ENCODE measurements at places on chromosomes 4 and X.

GRCh38 chr4:177728361-177729152 lies 286.3 kb upstream of the AGA start:
- DNase-seq, result no peak

DNA sequence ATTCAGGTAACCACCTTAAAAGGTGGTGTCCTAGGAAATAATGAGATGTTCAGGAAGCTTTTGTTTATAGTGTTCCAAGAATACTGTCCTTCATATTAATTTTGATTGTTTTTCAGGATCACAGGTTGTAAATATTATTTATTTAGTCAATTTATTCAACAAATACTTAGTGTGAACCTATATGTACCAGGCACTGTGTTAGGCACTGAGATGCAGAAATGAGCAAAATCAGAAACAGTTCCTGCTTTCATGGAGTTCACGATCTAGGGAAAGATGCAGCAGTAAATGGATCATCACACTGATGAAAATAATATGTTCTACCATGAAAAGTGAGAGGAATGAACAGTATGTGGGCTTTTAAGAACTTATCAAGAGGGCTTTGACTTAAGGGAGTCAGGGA lies 18.2 kb upstream of the PLA2G12A start:
- DNase-seq, result no peak

DNA sequence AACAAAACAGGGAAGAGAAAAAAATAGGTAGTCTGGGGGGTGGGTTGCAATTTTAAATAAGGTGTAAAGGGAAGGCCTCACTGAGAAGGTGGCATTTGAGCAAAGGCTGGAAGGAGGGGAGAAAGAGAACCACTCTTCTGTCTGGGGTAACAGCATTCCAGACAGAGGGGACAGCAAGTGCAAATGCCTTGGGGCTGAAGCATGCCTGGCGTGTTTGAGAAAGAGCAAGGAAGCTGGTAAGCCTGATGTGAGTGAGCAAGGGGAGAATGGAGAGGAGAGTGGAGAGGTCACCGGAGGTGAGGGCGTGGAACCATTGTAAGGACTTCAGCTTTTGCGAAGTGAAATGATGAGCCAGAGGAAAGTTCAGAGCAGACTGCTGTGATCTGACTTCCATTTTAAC lies 19.7 kb upstream of the DOCK11 start:
- no peak for DNase-seq

DNA sequence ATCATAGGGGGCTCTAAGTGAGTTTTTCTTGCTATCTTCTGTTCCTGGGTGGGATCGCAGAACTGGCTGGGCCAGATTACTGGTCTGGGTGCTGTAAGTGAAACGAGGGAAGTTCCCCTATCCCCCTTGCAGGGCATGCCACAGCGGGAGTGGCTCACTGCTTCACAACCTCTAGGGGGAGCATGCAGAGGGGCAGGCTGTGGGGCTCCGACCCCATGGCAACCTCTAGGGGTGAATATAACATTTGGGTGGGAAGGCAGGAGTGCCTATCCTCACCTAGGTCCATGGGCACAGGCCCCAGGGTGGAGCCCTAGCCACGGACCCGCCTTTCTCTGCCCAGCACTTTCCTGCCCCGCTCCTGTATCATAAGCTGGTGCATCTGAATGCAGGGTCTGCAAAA lies 1.7 kb upstream of the RRAGB start:
- no peak for DNase-seq

DNA sequence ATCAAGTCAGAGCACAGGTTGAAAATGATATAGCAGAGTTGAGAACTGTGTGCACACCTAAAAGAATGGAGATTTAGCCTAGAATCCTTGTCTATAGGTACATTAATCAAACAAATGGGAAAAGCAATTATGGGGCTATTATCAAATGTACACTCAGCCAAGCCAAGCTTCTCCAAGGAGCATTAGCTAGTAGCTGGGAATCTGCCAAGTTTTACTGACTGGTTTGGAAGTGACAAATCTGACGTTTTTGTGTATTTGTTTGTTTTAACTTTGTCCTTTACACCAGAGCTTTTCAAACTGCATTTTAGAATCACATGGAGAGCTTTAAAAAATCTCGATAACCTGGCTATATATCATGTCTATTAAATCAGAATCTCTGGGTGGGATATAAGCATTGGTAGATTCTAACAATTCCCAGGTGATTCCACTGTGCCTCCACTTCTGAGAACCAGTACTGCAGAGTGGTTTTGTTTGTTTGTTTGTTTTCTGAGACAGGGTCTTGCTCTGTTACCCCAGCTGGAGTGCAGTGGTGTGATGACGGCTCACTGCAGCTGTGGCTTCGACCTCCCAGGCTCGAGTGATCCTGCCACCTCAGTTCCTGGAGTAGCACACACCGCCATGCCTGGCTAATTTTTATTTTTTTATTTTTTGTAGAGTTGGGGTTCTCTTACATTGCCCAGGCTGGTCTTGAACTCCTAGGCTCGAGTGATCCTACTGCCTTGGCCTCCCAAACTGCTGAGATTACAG lies 279.8 kb downstream of the UNC5C start:
- no peak for DNase-seq

DNA sequence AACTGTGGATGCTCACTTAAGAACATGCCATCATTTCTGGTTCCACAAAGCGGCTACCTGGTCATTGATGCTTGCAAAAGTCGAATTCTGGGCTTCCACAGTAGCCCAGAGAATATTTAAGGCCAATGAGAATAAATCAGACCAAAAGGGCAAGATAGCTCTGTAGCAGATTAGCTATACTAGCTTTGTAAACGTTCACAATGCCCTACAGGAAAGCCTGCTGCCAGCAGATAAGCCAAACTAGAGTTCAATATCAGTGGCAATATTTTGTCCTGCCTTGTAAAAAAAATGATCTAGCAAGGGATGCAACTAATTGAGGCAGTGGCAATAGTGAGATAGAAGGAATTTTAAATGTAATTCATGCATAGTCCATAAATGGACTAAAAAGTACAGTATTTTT lies 387.7 kb upstream of the TEX13C start:
- no peak for DNase-seq

DNA sequence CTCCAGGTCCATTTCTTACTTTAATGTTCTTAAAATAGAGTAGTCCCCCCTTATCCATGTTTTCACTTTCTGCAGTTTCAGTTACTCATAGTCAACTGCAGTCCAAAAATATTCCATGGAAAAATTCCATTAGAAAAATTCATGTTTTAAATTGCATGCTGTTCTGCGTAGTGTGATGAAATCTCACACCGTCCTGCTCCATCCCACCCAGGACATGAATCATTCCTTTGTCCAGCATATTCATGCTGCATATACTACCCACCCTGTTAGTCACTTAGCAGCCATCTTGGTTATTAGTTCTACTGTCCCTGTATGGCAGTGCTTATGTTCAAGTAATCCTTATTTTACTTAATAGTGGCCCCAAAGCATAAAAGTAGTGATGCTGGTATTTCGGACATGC lies 5.4 kb upstream of the PDLIM5 start:
- no peak for DNase-seq

GRCh38 chr4:111776561-111776960 lies 368.7 kb upstream of the FAM241A start:
- no peak for DNase-seq

DNA sequence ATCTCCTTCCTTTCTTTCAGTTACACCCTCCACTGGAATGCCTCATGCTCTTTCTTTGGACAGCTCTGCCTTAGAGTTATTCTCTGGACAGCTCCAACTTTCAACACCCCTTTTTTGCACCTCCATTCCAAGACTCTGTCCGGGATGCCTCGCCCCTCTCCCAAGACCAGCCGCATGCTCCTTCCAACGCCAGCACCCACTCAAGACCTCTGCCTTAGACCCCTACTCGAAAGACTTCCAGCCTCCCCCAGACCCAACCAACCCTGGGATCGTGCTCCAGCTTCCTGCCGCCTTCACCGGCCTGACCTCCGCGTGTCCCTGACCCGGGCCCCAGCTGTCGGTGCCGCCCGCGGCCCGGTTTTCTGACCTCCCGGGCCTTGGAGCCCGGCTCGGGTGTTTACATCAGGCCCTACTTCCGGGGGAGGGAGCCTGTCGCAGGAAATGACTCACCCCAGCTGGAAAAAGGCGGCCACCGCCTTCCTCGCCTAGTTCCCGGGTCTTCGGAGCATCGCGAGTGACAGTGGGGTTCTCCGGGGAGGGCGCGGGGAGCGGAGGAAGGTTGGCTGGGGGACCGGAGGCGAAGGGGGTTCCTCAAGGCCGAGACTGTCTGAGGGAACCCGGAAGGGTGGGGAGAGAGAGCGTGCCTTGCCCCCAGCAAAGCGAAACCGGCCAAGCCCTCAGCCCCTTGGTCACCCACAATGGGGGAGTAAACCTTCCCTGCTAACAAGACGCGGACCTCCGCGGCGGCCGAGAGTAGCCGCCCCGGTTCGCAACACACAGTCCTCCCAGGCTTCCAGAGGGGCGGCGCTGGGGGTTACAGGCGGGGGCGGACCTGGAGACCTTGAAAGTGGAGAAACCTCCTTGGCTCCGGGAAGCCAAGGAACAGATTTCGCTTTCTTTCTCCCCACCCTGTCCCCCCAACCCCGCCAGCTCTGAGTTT lies at the start of gene WDR45:
WDR45 (minus strand) TSS at position 399 of the 940 bp plus-strand sequence. CDS start 1,792 bp downstream, outside the sequence.
- DNase-seq, result peak; percentile 61

- peak; percentile 43 for DNase-seq
Measured at GRCh38 chr4:38519666-38520065, 144.3 kb upstream of the KLF3 start.

DNA sequence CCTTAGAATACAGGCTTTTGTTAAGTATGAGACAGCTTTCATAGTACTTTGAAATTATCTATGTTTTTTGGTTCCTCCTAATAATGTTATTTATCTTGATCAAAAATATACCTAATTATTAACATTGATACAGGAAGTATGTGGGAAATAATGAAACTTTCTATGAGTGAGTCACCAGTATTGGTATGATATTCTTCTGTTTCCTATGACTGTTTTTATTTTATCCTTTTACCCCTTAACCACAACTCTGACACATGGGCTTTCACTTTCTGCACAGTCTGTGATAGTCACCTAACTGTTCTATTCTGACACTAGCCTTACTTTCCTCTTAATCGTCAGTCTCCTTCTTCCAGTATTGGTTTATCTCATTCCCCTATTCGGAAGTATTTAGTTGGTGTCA lies 4.7 kb downstream of the THAP9 start:
- peak; percentile 11 for DNase-seq

- no peak for DNase-seq
Measured at GRCh38 chrX:11648705-11649519, 16.8 kb downstream of the ARHGAP6 start.

GRCh38 chrX:11793734-11794133 lies 35.7 kb downstream of the MSL3 start:
- DNase-seq, result no peak

- no peak for DNase-seq
Measured at GRCh38 chr4:54095110-54095825, 4.7 kb upstream of the GSX2 start.

GRCh38 chr4:128373628-128374027 lies 86.0 kb upstream of the PGRMC2 start:
- no peak for DNase-seq

- no peak for DNase-seq
Measured at GRCh38 chrX:116757491-116757890, 294.7 kb upstream of the CT83 start.

- no peak for DNase-seq
Measured at GRCh38 chr4:88735564-88735963, 37.9 kb upstream of the NAP1L5 start.

DNA sequence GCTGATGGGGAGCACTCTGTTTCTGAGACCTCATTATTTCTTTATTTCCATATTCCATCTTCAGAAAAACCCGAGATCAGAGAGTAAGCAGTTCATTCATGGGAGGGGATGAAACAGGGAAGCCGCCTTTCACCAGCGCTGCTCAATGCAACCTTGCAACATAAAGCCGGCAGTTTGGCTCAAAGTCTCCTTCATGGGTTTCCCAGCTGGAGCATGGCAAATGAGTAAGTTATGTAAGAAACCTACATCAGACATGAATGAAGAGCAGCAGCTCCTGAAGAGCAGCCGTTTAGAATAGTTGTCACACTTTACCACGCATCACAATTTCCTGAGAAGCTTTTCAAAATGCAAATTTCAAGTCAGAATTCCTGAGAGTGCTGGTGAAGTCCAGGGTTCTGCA lies 578.8 kb downstream of the FSTL5 start:
- DNase-seq, result no peak

- no peak for DNase-seq
Measured at GRCh38 chr4:144507311-144508101, 138.4 kb upstream of the HHIP start.

GRCh38 chrX:98338544-98338943 lies 1454.8 kb downstream of the RPA4 start:
- no peak for DNase-seq

GRCh38 chr4:168540503-168541265 lies 43.8 kb downstream of the PALLD start:
- no peak for DNase-seq
